ENCODE measurements at places on chromosomes 6 and 20. TPM values are rescaled to one million over a fixed set of nuclear protein-coding genes. Genes with fewer than 3 reads are reported as not detected.

DNA sequence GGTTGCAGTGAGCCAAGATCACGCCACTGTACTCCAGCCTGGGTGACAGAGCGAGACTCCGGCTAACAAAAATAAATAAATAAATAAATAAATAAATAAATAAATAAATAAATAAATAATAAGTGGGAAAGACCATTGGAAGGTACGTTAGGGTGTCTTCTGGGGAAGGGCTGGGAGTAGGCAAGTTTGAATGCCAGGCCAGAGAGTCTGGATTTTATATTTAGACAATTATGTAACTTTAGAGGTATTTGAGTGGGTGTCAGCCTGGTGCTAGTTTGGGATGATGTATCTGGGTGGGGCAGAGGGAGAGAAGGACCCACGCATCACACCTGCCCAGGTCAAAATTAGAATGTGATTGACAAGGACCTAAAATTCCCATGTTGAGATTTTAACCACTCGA is 108.5 kb upstream of the PRND start:
- H3K27ac ChIP-seq = no peak overlapping the region
- DNase-seq = no peak
- H3K27me3 ChIP-seq = no peaks in the 10 kb centered on the region
- H3K36me3 ChIP-seq = no peaks in the 10 kb centered on the region

- no peak overlapping the region for H3K4me3 ChIP-seq
- H3K27ac ChIP-seq = no peak overlapping the region
- H3K4me1 ChIP-seq = no peaks in the 10 kb centered on the region
- DNase-seq = no peak
These were observed 683.7 kb upstream of the ID4 start for GRCh38 chr6:19153270-19153980.

DNA sequence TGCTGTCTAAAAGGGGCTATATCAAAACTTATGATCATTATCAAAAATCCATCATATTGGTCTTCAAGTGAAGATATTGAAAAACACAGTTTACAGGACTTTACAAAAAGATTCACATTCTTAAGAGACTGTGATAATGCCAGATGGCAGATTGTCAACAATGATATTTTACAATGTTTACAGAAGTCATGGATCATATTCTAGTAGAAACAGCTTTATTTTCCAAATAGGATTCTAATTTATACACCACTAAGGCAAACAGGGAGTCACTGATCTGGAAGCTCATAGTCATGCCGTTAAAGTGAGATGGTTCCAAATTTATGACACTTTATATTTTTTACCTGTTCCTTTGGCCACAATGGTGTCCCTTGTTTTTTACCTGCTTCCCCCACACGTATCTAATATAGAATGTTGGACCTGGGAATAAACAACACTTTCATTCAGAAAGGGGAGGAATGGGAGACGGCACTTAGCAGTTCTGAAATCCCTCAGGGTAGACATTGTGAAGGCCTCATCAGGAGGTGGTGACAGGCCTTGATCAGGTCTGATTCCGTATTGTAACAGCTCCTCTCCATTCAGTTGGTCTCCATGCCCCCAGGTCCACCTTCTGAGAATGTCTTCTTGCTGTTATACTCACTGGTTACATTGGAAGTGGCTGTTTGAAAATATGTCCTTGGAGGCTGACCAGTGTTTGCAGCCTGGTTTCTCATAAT is 228.6 kb downstream of the ADGB start:
- no peaks in the 10 kb centered on the region for H3K27me3 ChIP-seq
- H3K36me3 ChIP-seq = no peaks in the 10 kb centered on the region
- H3K27ac ChIP-seq = no peak overlapping the region
- DNase-seq = no peak

DNA sequence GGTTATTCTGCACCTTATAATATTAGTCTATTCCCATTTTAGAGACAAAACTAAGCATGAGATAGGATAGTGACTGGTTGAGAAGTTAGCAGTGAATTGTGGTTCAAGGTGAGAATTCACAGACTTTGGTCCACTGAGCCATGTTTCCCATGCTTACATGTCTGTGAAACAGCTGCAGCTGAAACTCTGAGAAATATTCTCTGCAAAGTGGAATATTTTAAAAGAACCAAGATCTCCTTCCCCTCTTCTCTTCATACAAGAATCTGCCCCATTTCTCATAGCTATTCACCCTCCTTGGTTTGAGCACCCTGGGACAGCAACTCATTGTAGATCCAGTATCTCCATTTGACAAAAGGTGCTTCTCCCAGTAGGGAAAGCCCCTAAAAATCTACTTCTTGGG is 70.2 kb upstream of the TMEM170B start:
- H3K4me3 ChIP-seq = no peak overlapping the region
- H3K27me3 ChIP-seq = no peaks in the 10 kb centered on the region
- no peak for DNase-seq
- H3K36me3 ChIP-seq = no peaks in the 10 kb centered on the region
- no peak overlapping the region for H3K27ac ChIP-seq

Gene NRSN1
- not detected for total RNA-seq

Gene TMEM244
- not detected for total RNA-seq

Gene PI16
- total RNA-seq = 1.7 TPM
